Foreskin melanocyte (primary cell): ENCODE measurements at places on chromosomes 1 and 21.
A peak's percentile ranks its signal among the peaks of the same experiment; 100 is the strongest.

DNA sequence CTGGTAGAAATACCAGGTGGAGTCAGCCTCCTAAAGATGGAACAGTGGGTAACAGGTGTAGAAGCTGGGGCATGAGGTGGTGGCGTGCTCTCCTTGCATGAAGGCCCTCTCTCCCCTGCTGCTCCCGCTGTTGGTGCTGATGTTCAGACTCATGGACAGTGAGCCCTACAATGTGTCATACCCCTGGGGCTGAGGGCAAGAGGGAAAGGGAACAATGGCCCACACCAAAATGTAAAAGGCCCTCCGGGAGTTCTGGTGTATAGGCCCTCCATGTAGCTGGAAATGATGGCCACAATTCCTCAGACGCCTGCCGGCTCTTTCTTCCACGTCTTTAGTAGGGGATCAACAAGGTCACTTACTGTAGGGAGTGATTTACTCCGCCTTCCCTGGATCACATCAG, 194.9 kb downstream of the DYRK1A start:
- DNase-seq, result no peak

DNA sequence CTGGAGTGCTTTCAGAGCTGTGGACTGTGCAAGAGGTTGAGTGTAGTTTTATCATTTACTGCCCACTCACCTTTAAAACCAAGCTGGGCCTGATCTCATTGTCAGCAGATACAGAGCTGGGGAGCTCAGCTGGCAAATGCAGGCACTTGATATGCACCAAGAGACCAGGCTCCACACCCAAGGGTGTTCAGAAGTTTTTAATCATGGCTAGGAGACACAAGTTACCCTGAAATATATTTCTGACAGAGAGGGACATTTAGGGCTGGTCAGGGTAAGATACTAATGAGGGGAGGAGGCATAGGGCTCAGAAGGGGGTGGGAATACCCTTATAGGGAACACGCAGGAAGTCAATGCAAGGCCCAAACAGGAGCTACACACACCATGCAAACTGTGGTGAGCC, 153.7 kb downstream of the ELAVL4 start:
- DNase-seq, result no peak

GRCh38 chr1:46065405-46065804, 67.0 kb downstream of the PIK3R3 start:
- DNase-seq, result no peak

DNA sequence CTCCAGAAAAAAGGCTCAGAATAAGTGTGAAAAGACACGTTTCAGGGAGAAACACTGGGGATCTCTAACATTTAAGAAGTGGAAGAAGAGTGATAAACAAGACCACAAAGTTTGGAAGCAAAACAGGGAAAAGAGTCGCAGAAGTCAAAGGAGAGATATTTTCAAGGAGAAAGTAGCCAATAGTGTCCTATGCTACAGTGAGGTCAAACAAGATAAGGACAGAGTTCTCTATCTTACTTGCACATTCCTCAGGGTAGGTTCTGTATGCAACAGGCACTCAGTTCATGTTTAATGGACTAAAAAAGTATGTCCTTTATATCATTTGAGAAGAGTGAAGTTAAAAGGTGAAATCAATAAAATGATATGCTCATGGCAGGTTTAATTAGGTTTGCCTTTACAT, 13.8 kb upstream of the EDEM3 start:
- no peak for DNase-seq

- no peak for DNase-seq
Measured at GRCh38 chr1:31795801-31796621, 19.8 kb downstream of the SPOCD1 start.

DNA sequence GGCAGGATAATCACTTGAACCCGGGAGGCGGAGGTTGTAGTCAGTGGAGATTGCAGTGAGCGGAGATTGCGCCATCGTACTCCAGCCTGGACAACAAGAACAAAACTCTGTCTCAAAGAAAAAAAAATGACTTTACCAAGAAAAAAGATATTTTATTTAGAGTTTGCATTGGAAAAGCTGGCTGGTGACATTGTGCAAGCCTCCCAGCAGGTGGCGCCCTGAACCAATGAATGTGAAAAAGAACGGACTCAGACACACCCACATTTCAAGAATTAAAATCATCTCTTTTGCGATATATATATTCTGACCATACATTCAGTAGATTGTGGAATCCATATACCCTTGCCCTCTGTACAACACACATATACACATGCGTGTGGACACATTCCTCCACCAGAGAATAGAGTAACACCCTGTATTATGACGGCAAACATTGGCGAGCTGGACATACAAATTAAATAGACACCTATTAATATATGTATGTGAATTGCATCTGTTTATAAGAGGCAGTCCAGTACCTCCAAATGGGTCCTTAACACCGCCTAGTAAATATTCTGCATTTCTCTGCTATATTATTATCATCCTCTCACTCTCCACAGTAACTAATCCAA, 39.0 kb upstream of the CADM3 start:
- DNase-seq, result peak; percentile 40

DNA sequence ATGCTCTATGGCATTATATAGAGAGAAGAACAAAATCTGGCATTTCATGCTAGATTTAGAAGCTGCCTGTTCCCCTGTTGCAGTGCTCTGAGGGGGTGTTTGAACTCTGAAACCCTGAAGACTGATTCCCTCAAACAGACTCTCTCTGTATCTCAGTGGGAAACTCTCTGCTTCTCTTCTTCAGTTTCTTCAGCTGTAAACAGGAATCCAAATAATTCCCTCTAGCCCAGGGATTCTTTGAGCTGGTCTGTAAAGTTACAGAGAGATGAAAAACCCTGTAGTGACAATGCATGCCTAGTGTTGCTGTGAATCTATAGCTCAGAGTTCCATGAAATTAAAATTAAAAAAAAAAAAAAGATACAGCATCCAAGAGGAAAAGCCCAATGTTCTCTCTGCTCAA, 17.0 kb upstream of the ROR1 start:
- DNase-seq, result no peak

DNA sequence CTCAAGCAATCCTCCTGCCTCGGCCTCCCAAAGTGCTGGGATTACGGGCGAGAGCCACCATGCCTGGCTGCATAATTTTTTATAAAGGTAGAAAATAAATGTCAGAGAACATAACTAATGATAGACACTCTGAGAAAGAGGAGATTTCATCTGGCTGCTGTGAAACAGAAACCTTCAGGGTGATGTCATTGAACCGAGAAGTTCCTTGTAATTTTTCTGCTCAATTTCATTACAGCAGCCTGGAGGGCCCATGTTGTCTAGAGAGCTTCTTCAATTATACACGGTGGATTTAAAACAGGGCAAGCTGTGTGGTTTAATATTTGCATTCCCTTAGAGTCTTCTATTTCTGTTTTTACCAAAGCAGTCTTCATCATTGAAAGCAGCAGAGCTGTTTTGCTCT, 64.3 kb upstream of the MORC3 start:
- DNase-seq, result no peak

DNA sequence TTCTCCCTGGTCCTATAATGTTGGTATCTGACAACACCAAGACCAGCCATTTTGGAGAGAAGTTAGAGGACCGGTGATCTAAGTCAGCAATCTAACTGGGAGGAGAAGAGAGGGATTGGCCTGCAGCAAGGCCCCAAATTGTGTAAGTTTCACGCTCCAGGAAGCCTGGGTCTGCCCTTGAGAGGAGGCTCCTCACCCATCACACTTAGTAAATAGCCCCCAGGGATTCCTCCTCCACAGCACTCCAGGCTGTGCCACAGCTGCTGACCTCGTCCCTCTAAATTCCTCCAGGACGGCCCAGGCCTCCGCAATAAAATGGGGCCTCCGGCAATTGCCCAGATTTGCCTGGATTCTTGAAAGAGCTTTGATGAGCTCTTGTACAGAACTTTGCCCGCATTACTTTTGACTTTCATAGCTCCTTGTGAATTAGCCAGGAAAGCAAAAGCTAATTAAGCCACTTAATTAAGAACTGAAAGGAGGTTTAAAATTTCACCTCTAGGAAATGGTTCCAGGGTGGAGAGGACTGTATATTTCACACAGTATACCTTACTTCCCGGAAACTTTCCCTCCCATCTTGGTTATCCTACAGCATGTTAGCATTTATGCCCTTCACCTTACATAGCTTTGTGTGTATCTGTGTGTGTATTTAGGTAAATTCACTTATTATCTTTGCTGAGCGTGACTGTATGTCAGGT, 90.5 kb downstream of the LAMC2 start:
- no peak for DNase-seq

GRCh38 chr1:51861669-51862068, 16.9 kb downstream of the NRDC start:
- DNase-seq, result no peak

GRCh38 chr1:227388214-227389168, 70.2 kb upstream of the CDC42BPA start:
- DNase-seq, result no peak

- DNase-seq, result no peak
Measured at GRCh38 chr1:210031473-210031872, 93.5 kb downstream of the SYT14 start.

- peak; percentile 40 for DNase-seq
Measured at GRCh38 chr1:10540277-10541005, 65.7 kb downstream of the PEX14 start.
